ENCODE measurements at places on chromosomes 12 and 14. TPM values are rescaled to one million over a fixed set of nuclear protein-coding genes. Genes with fewer than 3 reads are reported as not detected.

- no peaks in the 10 kb centered on the region for H3K36me3 ChIP-seq
- H3K27me3 ChIP-seq = no peaks in the 10 kb centered on the region
- no peak for DNase-seq
- no peak overlapping the region for H3K4me3 ChIP-seq
- no peaks in the 10 kb centered on the region for H3K4me1 ChIP-seq
These were observed 11.5 kb downstream of the LUM start for GRCh38 chr12:91099836-91100235.

- H3K4me1 ChIP-seq = no peaks in the 10 kb centered on the region
- no peaks in the 10 kb centered on the region for H3K36me3 ChIP-seq
- no peak overlapping the region for H3K27ac ChIP-seq
- H3K4me3 ChIP-seq = no peak overlapping the region
These were observed 64.9 kb upstream of the GALNT9 start for GRCh38 chr12:132393991-132394949.

GRCh38 chr12:109763201-109763841, 49.7 kb downstream of the FAM222A start:
- peak overlapping the region; percentile 40 for H3K27ac ChIP-seq
- H3K27me3 ChIP-seq = peaks cover 2% of the 10 kb centered on the region
- H3K36me3 ChIP-seq = no peaks in the 10 kb centered on the region
- no peak for DNase-seq

DNA sequence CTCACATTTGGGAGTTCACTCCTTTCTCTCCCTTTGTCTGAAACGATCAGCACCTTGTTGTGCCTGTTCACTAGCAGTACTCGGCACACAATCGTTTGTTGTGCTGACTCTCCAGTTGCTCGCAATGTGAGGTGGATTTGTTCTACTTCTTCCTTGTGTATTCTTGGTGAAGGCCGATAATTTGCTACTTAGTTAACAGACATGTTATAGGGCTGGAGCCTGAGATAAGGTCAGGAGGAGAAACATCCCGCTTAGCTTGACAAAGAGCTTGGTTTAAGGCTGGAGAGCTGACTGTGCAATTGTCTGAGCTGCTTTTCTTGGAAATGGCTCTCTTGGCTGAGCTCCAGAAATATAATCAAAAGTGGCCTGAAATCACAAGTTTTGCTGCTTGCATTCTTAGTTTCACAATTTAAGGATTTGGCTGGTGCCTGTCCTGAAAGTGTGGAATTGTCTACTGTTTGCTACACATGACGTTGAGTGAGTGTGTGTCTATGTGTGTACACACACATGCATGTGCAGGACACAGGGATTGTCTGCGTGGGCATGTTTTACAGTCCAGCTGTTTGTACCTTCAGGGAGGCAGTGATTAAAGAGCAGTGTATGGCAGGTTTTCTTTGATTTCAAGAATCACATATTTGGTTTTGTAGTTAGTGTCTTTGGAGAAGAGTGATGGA, 77.7 kb downstream of the ARF6 start:
- H3K27ac ChIP-seq = peak overlapping the region; percentile 94
- no peaks in the 10 kb centered on the region for H3K27me3 ChIP-seq
- H3K36me3 ChIP-seq = no peaks in the 10 kb centered on the region
- H3K4me3 ChIP-seq = peak overlapping the region; percentile 59
- no peak for DNase-seq

DBX2 gene
- polyA plus RNA-seq = not detected

CCDC197 gene
- polyA plus RNA-seq = not detected

MMP19 gene
- not detected for polyA plus RNA-seq

GRCh38 chr12:40137252-40137651, 31.4 kb upstream of the SLC2A13 start:
- no peaks in the 10 kb centered on the region for H3K36me3 ChIP-seq
- DNase-seq = no peak
- peaks cover 1% of the 10 kb centered on the region for H3K4me1 ChIP-seq

FLRT2 gene
- not detected for polyA plus RNA-seq

ACRBP gene
- polyA plus RNA-seq = not detected

- no peaks in the 10 kb centered on the region for H3K36me3 ChIP-seq
- H3K27me3 ChIP-seq = peaks cover 38% of the 10 kb centered on the region
- peaks cover 25% of the 10 kb centered on the region for H3K4me1 ChIP-seq
These were observed 620 bp downstream of the YBX3 start for GRCh38 chr12:10722502-10722904.

DNA sequence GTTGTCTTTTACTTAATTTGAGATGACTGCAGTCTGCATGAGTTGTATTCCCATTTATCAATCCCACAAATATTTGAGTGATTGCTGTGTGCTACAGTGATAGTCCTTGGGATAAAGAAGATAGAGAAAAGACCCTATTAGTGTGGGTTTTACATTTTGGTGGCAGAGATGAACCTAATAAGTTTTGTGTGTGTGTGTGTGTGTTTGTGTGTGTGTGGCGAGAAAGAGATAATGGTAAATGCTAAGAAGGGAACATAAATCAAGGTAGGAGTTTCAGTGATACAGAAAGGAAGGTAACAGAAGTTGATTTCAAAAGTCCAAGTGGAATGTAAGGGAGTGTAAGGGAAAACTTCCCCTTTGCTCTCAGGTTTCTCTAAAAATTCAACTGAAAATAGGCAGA, 2.6 kb upstream of the DDX55 start:
- no peak for DNase-seq
- peak overlapping the region; percentile 49 for H3K4me3 ChIP-seq
- H3K4me1 ChIP-seq = peaks cover 45% of the 10 kb centered on the region

TAS2R9 gene
- polyA plus RNA-seq = not detected

DNA sequence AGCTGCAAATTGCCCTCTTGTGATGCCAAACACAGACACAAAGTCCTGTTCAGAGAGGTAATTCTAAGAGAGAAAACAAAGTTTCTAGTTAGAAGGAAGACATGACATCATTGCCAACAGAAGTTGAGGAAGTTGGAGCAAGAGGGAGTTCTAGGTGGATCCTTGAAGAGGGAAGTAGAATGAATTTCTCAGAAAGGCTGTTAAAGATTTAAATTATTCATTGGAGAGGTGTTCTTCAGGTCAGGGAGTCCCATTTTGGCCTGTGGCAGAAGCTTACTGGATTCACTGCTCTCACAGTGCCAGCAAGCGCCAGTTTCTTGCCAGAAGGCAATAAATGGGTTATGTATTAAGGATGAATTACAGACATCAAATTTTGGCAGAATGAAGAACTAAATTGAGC, 15.3 kb downstream of the TSFM start:
- H3K27ac ChIP-seq = peak overlapping the region; percentile 16
- no peak overlapping the region for H3K4me3 ChIP-seq
- no peak for DNase-seq
- no peaks in the 10 kb centered on the region for H3K4me1 ChIP-seq
- peaks cover under 1% of the 10 kb centered on the region for H3K27me3 ChIP-seq

SPSB2 gene
- 17.0 TPM for polyA plus RNA-seq

- H3K4me3 ChIP-seq = no peak overlapping the region
- no peaks in the 10 kb centered on the region for H3K36me3 ChIP-seq
- H3K27ac ChIP-seq = no peak overlapping the region
- peaks cover 3% of the 10 kb centered on the region for H3K27me3 ChIP-seq
- no peaks in the 10 kb centered on the region for H3K4me1 ChIP-seq
These were observed 68.3 kb downstream of the DYRK2 start for GRCh38 chr12:67716817-67717216.

LTA4H gene
- 65.9 TPM for polyA plus RNA-seq

DNA sequence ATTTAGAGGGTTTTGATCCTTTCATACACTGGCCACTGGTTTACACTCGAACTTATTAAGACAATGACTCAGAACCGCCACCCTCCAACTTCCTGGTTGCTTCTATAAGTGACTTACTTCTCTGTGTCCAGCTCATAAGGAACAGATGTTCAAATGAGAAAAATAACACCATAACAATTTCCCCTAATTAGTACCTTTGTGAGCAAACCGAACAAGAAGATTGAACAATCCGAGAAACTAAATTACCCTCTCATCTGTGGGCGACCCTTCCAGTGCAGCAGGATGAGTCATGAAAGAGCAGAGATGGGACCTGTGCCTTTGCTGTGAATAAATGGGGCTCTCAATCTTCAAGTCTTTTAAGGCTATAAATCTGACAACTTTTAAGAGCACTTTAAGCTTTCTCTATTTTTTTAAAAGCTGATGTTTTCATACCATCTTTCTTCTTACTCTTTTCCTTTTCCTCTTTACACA, 146.8 kb upstream of the RASSF8 start:
- H3K4me3 ChIP-seq = no peak overlapping the region
- no peaks in the 10 kb centered on the region for H3K36me3 ChIP-seq
- H3K27ac ChIP-seq = no peak overlapping the region

DNA sequence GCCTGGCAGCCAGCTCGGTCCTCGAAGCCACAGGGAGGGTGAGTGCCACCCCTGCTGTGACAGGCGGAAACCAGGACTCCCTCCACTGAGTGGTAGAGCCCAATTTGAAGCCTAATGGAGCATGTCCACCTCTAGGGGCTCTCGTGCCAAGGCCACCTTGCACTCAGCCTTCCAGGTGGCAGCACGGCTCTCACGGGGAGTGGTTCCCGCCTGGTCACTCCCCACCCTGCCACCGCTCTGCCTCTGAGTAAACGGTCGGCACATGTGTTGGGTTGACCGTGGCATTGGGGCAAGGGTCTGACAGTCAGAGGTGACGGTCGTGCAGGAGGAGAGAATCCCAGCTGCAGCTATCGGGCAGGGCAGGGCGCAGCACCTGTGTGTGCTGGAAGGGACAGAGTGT, 34.8 kb downstream of the IL31 start:
- H3K4me1 ChIP-seq = no peaks in the 10 kb centered on the region
- peak overlapping the region; percentile 13 for H3K27ac ChIP-seq
- H3K36me3 ChIP-seq = peaks cover 6% of the 10 kb centered on the region
- H3K27me3 ChIP-seq = peaks cover 6% of the 10 kb centered on the region
- H3K4me3 ChIP-seq = no peak overlapping the region
- no peak for DNase-seq

GRCh38 chr12:66241061-66242043, 52.3 kb downstream of the IRAK3 start:
- H3K4me3 ChIP-seq = no peak overlapping the region
- peaks cover 3% of the 10 kb centered on the region for H3K36me3 ChIP-seq
- H3K27me3 ChIP-seq = peaks cover 7% of the 10 kb centered on the region
- peaks cover 7% of the 10 kb centered on the region for H3K4me1 ChIP-seq
- H3K27ac ChIP-seq = no peak overlapping the region

DNA sequence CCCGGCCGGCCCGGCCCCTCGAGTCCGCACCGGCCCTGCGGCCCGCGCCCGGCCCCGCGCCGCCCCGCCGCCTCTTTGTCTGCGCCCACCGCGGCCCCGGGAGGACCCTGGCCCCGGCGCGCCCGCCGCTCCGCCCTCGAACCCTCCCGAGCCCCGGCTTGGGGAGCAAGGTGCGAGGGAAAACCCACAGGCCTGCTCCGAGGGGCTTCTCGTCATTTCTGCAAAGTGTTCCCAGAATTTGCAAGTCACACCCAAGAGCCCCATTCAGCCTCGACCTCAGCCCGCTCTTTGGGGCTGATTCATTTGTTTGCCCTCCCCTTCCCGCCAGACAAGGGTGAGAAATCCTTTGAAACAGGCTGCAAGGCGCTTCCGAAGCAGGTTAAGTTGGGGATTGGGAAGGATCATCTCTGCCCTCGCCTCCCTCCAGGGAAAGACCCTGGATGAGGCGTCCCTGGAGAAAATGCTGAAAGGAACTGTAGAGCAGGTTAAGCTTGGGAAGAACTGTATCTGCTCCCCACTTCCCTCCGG, 325 bp upstream of the CLIP1 start:
- peak overlapping the region; percentile 90 for H3K4me3 ChIP-seq
- peak overlapping the region; percentile 69 for H3K27ac ChIP-seq
- H3K36me3 ChIP-seq = no peaks in the 10 kb centered on the region
- H3K4me1 ChIP-seq = peaks cover 33% of the 10 kb centered on the region
- H3K27me3 ChIP-seq = no peaks in the 10 kb centered on the region

DNA sequence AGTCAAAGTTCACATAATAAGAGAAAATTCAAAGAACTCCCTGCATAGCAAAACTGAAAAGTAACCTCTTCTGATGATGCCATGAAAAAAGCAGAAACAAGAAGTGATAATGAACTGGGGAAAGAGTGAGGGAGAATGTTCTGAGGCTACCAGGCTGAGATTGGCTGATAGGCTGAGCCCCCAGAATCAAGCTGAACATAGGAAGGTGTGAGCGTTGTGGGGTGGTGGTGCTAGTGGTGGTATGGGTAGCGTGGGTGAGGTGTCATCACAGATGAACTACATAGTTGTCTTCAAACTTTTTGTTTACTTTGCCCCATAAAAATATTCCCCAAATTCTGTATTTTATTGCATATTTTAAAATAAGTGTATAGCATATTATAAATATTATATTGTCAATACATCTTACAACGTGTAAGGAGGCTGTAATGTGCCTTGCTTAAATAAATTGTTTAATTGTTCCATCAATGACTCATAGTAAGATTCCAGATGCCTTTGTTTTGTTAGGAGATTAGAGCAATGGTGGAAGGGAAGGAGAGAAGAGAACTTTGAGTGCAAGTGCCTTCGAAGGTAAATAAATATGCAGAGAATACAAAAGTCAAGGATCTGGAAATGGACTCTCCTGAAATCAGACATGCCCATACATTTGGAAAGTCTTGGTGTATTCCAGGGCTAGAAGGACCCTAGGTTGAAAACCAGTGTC, 15.8 kb upstream of the CFAP54 start:
- peaks cover 58% of the 10 kb centered on the region for H3K4me1 ChIP-seq
- H3K27ac ChIP-seq = peak overlapping the region; percentile 80
- peaks cover 3% of the 10 kb centered on the region for H3K27me3 ChIP-seq
- H3K4me3 ChIP-seq = peak overlapping the region; percentile 42
- H3K36me3 ChIP-seq = peaks cover 7% of the 10 kb centered on the region

EXOC3L4 gene
- not detected for polyA plus RNA-seq

DNA sequence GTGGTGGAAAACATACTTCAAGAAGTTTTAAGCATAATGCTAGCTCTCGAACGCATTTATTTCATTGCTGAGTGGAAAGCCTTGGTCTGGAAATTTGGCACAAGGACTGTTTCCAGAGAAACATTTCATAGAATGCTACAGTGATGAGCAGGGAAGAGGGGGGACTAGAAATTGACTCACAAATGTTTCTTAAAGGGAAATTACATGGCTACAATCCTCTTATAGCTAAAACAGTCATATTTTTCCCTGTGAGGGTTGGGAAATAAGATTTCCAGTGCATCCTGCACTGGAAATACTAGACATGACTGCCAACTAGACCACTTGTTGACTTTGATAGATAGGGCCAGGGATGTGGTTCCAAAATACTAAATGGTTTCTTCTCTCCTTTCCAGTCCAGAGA, 197.3 kb upstream of the RGS6 start:
- H3K36me3 ChIP-seq = peaks cover 62% of the 10 kb centered on the region
- peaks cover 5% of the 10 kb centered on the region for H3K27me3 ChIP-seq
- no peak for DNase-seq

- no peak overlapping the region for H3K4me3 ChIP-seq
- H3K27me3 ChIP-seq = peaks cover 6% of the 10 kb centered on the region
- no peak for DNase-seq
- H3K27ac ChIP-seq = no peak overlapping the region
These were observed 91.8 kb upstream of the EEA1 start for GRCh38 chr12:93020631-93021597.

DNA sequence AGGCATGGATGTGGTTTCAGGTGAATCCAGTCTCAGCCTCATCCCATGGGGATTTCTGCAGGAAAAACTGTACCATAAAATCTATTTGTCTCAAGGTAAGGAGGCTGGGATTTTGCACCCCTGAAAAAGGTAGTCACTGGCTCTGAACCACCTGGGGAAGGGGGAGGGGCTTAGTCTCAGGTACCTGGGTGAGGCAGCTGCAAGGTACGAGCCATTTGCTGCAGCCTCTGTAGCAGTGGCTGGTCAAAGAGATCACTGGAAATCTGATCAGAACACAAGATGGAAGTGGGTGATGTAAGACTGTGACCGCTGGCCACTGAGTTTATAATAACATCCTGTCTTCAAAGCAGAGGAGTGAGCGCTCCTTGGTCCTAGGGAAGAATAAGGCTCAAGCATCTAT, 209.9 kb upstream of the NOS1 start:
- no peaks in the 10 kb centered on the region for H3K4me1 ChIP-seq
- no peaks in the 10 kb centered on the region for H3K27me3 ChIP-seq
- no peaks in the 10 kb centered on the region for H3K36me3 ChIP-seq
- no peak for DNase-seq
- H3K4me3 ChIP-seq = no peak overlapping the region

Measured in immature natural killer cell (primary cell).